Ovary (tissue), 10 donors: ENCODE measurements at places on chromosomes 16 and 17. TPM values are rescaled to one million over a fixed set of nuclear protein-coding genes. Genes with fewer than 3 reads are reported as not detected.

- DNase-seq, result no peak
- H3K27ac ChIP-seq, result peak overlapping the region; percentile 95
- no peaks in the 10 kb centered on the region for H3K27me3 ChIP-seq
- no peaks in the 10 kb centered on the region for H3K36me3 ChIP-seq
Observed at GRCh38 chr17:51261024-51261963, 948 bp downstream of the UTP18 start.

DNA sequence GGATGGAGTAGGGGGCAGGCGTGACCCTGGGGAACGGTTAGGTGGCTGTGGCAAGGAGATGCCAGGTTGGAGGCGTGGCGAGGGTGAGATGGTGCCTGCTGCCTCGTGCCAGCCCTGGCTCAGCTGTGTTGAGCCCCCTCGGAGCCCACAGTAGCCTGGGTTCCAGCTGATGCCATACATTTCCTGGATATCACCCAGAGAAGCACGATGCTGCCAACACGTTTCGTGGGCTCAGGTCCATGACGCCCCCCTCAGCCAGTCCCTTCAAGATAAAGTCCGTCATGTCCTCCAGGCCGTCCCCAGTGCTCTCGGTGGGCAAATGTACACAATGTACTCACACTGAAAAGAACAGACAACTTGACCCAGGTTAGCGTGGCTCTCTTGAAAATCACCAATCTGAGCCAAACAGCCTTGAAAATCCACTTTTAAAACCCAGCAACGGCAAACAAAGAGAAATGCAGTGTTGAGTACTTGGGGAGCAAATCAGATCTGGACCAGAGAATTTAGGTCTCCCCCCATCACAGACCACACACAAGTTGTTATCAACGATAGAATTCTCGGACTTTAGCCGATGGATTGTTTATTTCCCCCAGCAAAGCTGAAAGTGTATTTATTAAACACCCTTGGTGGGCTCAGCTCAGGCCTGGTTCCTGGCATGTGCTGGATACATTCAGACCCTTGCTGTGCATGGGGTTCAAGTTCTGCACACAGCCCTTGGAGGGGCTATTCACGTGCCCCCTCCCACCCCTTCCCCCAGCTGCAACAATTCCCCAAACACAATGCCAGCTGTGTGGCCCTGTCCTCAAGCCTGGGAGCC is 102.8 kb upstream of the PLCG2 start:
- peaks cover 32% of the 10 kb centered on the region for H3K4me1 ChIP-seq
- no peak for DNase-seq
- peak overlapping the region; percentile 42 for H3K27ac ChIP-seq
- no peak overlapping the region for H3K4me3 ChIP-seq
- no peaks in the 10 kb centered on the region for H3K36me3 ChIP-seq
- no peaks in the 10 kb centered on the region for H3K27me3 ChIP-seq

GRCh38 chr17:6377906-6378305 is 57.0 kb downstream of the AIPL1 start:
- no peaks in the 10 kb centered on the region for H3K36me3 ChIP-seq
- no peaks in the 10 kb centered on the region for H3K4me1 ChIP-seq
- no peak overlapping the region for H3K27ac ChIP-seq
- no peaks in the 10 kb centered on the region for H3K27me3 ChIP-seq

- no peak overlapping the region for H3K4me3 ChIP-seq
- H3K27ac ChIP-seq, result no peak overlapping the region
- H3K4me1 ChIP-seq, result no peaks in the 10 kb centered on the region
- no peaks in the 10 kb centered on the region for H3K36me3 ChIP-seq
- no peaks in the 10 kb centered on the region for H3K27me3 ChIP-seq
Observed at GRCh38 chr17:72234985-72235384, 114.2 kb downstream of the SOX9 start.

KRT33A gene
- total RNA-seq, result not detected

CA4 gene
- total RNA-seq, result 2.4 TPM

UMOD gene
- total RNA-seq, result not detected

DNA sequence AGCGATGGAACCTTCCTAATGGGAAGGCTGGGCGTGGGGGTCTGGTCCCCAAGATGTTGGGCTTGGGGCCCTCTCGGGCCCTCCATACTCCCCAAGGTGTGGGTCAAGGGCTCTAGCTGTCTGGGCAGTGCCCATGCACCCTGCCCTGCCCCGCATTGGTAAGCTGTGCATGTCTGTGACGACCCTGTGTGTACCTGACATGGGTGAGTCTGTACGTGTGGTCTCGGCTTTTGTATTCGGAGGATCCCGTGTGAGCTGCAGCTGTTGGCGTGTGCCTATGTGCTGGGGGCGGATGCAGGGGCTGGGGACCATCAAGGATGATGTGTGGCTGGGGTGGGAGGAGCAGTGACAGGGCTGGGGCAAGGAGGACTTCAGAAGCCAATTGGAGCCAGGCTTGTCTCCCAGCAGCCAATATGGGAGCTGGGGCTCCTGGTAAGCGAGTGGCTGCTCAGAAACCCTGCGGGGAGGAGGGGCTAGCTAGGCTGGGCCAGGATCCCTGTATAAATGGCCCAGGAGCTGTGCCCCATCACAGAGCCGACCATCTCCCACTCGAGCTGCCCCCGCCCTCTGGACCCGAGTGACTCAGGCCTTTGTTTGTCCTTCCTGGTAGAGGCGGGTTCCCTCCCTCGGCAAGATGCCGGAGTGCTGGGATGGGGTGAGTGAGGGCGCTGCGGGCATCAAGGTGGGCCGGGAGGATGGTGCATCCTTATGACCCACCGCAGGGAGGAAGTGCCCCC is at the start of gene NDRG4:
Gene NDRG4, plus strand, starts transcription at position 529 of the 737 bp plus-strand sequence. Its CDS starts 106 bp downstream, at position 635.
- no peaks in the 10 kb centered on the region for H3K36me3 ChIP-seq
- no peak within 1 kb of the TSS for H3K27ac ChIP-seq
- H3K27me3 ChIP-seq, result no peaks in the 10 kb centered on the region
- H3K4me3 ChIP-seq, result peak within 1 kb of the TSS; percentile 28
- peak; percentile 39 for DNase-seq
- H3K4me1 ChIP-seq, result peaks cover 6% of the 10 kb centered on the region

DNA sequence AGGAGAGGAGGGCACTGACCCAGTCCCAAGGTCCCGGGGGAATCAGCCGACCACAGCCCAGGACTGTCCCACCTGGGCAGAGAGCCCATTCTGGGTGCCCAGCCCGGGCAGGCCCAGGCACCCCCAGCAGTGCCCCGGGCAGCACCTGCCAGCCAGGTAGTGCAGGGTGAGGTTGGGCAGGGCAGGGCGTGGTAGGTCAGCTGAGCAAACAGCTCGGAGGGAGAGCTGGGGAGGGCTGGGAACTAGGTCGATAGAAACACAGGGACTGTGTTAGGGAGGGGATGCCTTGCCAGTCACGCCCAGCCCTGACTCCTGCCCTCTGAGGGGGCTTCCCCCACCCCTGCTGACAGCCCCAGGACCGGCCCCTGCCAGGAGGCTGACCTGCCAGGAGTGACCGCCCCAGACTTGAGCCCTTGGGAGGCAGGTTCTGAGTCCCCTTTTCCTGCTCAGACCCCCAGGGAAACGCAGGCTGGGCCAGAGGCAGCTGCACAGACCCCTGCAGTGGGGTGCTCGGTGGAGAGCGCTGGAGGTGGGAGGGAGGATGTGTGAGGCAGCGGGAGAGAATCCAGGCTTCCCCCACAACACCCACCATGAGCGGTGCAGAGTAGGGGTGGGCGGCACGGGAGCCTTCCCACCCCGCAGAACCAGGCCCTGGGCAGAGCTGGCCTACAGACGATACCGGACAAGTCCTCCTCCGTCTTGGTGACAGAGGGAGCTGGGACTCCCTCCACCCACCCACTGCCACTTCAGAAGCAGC is 4.7 kb downstream of the HS3ST6 start:
- DNase-seq, result no peak
- no peak overlapping the region for H3K4me3 ChIP-seq
- no peak overlapping the region for H3K27ac ChIP-seq
- H3K27me3 ChIP-seq, result no peaks in the 10 kb centered on the region

DNA sequence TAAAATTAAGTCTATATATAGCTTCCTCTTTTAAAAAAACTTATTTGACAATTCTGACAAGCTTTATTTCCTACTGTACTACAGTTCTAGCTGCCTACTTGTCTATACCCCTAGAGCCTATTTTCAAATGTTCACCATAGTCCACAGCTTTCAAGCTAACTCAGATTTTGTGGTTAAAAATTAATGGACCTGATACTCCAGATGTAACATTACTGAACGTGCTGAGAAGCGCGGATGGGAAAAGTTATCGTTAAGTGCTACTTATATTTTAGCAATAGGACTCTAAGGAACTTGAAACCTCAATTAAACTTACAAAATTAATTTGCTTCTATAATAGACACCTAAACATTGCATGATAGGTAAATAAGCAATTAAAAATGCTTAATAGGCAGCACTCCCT is 31.2 kb downstream of the GNA13 start:
- peaks cover 14% of the 10 kb centered on the region for H3K4me1 ChIP-seq
- no peak for DNase-seq
- no peaks in the 10 kb centered on the region for H3K27me3 ChIP-seq
- no peak overlapping the region for H3K4me3 ChIP-seq
- H3K36me3 ChIP-seq, result no peaks in the 10 kb centered on the region

- H3K27me3 ChIP-seq, result no peaks in the 10 kb centered on the region
- H3K4me1 ChIP-seq, result peaks cover 3% of the 10 kb centered on the region
- H3K36me3 ChIP-seq, result no peaks in the 10 kb centered on the region
- no peak overlapping the region for H3K27ac ChIP-seq
- no peak for DNase-seq
- H3K4me3 ChIP-seq, result no peak overlapping the region
Observed at GRCh38 chr17:76427501-76428231, 25.3 kb downstream of the UBE2O start.

DNA sequence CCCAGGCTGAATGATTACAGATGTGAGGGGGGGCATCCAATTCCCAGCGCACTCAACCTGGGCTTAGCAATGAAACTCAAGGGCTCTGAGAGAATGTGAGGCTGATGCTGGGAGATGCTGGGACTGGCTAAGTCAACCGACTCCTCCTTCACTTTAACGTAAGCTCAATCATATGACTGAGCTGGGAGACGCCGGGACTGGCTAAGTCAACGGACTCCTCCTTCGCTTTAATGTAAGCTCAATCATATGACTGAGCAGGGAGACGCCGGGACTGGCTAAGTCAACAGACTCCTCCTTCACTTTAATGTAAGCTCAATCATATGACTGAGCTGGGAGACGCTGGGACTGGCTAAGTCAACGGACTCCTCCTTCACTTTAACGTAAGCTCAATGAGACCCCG is 179.4 kb downstream of the VPS53 start:
- no peaks in the 10 kb centered on the region for H3K36me3 ChIP-seq
- no peak for DNase-seq
- no peak overlapping the region for H3K27ac ChIP-seq
- no peak overlapping the region for H3K4me3 ChIP-seq
- no peaks in the 10 kb centered on the region for H3K27me3 ChIP-seq

DNA sequence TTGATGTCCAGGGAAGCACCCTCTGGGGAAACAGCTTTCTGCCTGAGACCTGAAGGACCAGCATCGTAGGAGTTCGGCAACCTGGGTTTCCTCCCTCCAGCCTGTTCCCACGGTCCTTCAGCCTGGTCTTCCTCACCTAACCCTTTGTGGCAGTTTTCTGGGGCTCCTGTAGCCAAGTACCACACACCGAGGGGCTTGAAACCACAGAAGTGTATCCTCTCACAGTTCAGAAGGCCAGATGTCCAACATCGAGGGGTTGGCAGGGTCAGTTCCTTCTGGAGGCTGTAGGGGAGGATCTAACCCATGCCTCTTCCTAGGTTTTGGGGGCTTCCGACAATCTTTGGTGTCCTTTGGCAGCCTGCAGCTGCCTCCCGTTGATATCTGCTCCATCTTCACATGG is 381.0 kb upstream of the TNRC6C start:
- H3K27ac ChIP-seq, result no peak overlapping the region
- H3K27me3 ChIP-seq, result no peaks in the 10 kb centered on the region
- DNase-seq, result no peak

PSMD12 gene
- 30.5 TPM for total RNA-seq

HBQ1 gene
- total RNA-seq, result not detected

DNA sequence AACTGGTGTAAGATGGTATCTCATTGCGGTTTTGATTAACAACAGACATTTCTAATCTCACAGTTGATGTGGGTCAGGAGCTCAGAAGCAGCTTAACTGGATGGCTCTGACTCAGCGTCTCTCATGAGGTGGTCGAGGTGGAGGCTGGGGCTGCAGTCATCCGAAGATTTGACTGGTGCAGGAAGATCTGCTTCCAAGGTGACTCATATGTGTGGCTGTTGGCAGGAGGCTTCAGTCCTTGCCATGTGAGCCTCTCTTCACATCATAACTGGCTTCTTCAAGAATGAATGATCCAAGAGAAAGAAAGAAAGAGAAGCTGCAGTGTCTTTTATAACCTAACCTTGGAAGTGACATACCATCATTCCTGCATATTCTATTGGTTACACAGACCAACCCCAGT is 376.1 kb downstream of the SEC14L1 start:
- H3K4me1 ChIP-seq, result no peaks in the 10 kb centered on the region
- H3K4me3 ChIP-seq, result no peak overlapping the region
- no peak overlapping the region for H3K27ac ChIP-seq
- H3K36me3 ChIP-seq, result no peaks in the 10 kb centered on the region
- DNase-seq, result no peak

- no peaks in the 10 kb centered on the region for H3K27me3 ChIP-seq
- no peak overlapping the region for H3K4me3 ChIP-seq
- no peak overlapping the region for H3K27ac ChIP-seq
- no peaks in the 10 kb centered on the region for H3K36me3 ChIP-seq
Observed at GRCh38 chr17:74952431-74953133, 16.9 kb downstream of the OTOP3 start.

DNA sequence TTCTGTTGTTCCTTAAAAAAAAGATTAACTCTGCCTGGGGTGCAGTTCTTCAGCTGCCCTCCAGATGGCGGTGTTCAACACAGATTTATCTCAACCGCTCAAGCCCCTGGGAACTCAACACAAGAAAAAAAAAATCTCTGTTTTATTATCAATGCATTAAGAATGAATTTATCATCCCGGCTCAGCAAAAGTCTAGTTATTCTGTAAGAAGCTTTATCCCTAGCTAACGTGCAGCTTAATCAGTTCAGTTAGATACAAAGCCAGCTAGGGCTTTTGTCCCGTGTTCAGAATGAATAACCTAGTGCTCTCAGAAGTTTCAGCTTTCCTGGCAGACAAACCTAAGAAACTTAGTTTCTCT is 475.9 kb upstream of the CCL2 start:
- H3K4me3 ChIP-seq, result no peak overlapping the region
- no peak overlapping the region for H3K27ac ChIP-seq
- no peaks in the 10 kb centered on the region for H3K36me3 ChIP-seq
- no peaks in the 10 kb centered on the region for H3K4me1 ChIP-seq
- DNase-seq, result no peak

- H3K36me3 ChIP-seq, result no peaks in the 10 kb centered on the region
- peaks cover 5% of the 10 kb centered on the region for H3K4me1 ChIP-seq
- no peak overlapping the region for H3K27ac ChIP-seq
- no peak for DNase-seq
Observed at GRCh38 chr17:33667052-33667509, 374.0 kb upstream of the ASIC2 start.

- H3K27me3 ChIP-seq, result no peaks in the 10 kb centered on the region
- H3K36me3 ChIP-seq, result no peaks in the 10 kb centered on the region
- H3K27ac ChIP-seq, result no peak overlapping the region
- H3K4me3 ChIP-seq, result no peak overlapping the region
- peaks cover 13% of the 10 kb centered on the region for H3K4me1 ChIP-seq
Observed at GRCh38 chr17:7893187-7893880, 4.7 kb downstream of the CHD3 start.
